ENCODE measurements at places on chromosomes 6 and 20. TPM values are rescaled to one million over a fixed set of nuclear protein-coding genes. Genes with fewer than 3 reads are reported as not detected.

The OR12D3 gene
- not detected for total RNA-seq

The CALHM6 gene
- 3.9 TPM for total RNA-seq

The OXT gene
- not detected for total RNA-seq

The PRPH2 gene
- 3.4 TPM for total RNA-seq

The HTR1E gene
- total RNA-seq: not detected

The NKAPL gene
- 0.98 TPM for total RNA-seq

The RNASET2 gene
- total RNA-seq: 17.7 TPM

The MAK gene
- 0.49 TPM for total RNA-seq

The RSPO3 gene
- 34.4 TPM for total RNA-seq

The ARMC12 gene
- 0.25 TPM for total RNA-seq

The SCRT2 gene
- 4.7 TPM for total RNA-seq

The PLA2G7 gene
- total RNA-seq: 1.5 TPM

The GNMT gene
- total RNA-seq: 0.74 TPM

The COL21A1 gene
- total RNA-seq: 2.7 TPM

The AVP gene
- not detected for total RNA-seq

The LHFPL5 gene
- 0.98 TPM for total RNA-seq

The OARD1 gene
- total RNA-seq: 12.3 TPM

The BTBD3 gene
- total RNA-seq: 25.6 TPM

The AURKA gene
- total RNA-seq: 3.4 TPM

The LBP gene
- not detected for total RNA-seq
